H1 (cell line): ENCODE measurements at places on chromosomes 1 and 21. TPM values are rescaled to one million over a fixed set of nuclear protein-coding genes. Genes with fewer than 3 reads are reported as not detected.

The CD2 gene
- not detected in 2 replicates for total RNA-seq

The DPH5 gene
- total RNA-seq = 67.6 and 67.7 TPM in 2 replicates

The LAD1 gene
- total RNA-seq = 30.5 and 32.8 TPM in 2 replicates

The RGS16 gene
- total RNA-seq = 8.1 and 9.8 TPM in 2 replicates

DNA sequence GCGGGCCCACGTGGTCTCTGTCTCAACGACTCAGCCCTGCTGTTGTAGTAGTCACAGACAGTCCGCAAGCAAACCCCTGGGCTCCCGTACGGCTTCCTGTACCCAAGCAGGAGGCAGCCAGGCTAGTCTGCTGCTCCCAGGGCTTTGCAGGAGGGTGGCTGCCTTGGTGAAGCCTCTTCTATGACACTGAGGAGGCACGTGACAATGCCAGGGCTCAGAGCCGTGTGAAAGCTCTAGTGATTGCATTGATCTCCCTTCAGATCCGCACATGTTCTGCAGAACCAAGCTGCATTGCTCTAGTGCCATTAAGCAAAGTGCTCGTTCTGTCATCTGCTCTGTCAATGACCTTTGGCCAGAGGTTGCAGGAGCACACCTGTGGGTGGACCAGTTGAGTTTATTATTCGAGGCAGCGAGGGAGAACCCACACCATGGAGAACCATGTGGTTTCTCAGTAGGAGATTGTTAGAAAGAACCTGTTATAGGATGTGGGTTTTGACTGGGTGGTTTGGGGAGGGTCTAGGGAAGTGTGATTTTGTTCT lies 18.0 kb downstream of the UMODL1 start:
- no peak for DNase-seq

DNA sequence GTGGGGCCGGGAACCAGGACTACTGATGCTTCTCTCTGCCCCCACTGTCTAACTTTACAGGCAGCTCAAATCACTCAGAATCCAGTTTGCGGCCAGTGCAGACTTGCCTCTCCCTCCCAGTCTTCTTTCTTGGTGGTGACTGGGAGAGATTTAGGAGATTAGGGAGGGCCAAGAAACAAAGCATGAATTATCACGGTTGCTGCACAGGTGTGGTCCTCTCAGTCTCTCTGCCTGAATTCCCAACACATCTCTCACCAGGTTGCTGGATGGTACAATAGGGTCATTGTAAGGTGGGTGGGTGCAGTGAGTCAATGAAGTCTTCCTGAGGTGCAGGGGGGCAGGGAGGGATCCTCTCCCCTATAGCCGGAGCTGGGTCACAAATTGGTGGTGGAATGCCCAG lies 12.6 kb downstream of the S100A11 start:
- DNase-seq = no peak

- no peak for DNase-seq
These were observed 167.8 kb downstream of the PIGK start for GRCh38 chr1:77051425-77051824.
